Activated CD4-positive, alpha-beta T cell treated with anti-CD3 and anti-CD28 coated beads, Interleukin-2, amount 10 ng/mL, durations not matched to agents 24 days and 14 days (primary cell): ENCODE measurements at places on chromosomes 7 and 10. TPM values are rescaled to one million over a fixed set of nuclear protein-coding genes. Genes with fewer than 3 reads are reported as not detected.

EPDR1 gene
- 0.36 and 0.54 TPM in 2 replicates for total RNA-seq

GCC1 gene
- 14.8 and 15.6 TPM in 2 replicates for total RNA-seq

USP6NL gene
- 0.83 and 0.84 TPM in 2 replicates for total RNA-seq

LIPJ gene
- total RNA-seq = not detected in 2 replicates

STRIP2 gene
- total RNA-seq = 86.6 and 89.6 TPM in 2 replicates

TRIM8 gene
- 85.5 and 85.7 TPM in 2 replicates for total RNA-seq

GSTO1 gene
- 136 and 140 TPM in 2 replicates for total RNA-seq

ANKRD26 gene
- total RNA-seq = 5.3 and 5.8 TPM in 2 replicates

CALCR gene
- total RNA-seq = not detected in 2 replicates

KIN gene
- total RNA-seq = 13.9 and 14.4 TPM in 2 replicates

CYP2C8 gene
- total RNA-seq = 0.12 TPM in 1 of 2 replicates, not detected in the other

WNT16 gene
- total RNA-seq = not detected in 2 replicates

ODAD2 gene
- total RNA-seq = not detected in 2 replicates

LRRD1 gene
- total RNA-seq = not detected in 2 replicates

GOT1 gene
- 37.2 and 38.0 TPM in 2 replicates for total RNA-seq

ZPBP gene
- not detected in 2 replicates for total RNA-seq

CYP26C1 gene
- 0.07 and 0.12 TPM in 2 replicates for total RNA-seq

FFAR4 gene
- total RNA-seq = not detected in 2 replicates

PLAC9 gene
- total RNA-seq = not detected in 2 replicates

SLC25A13 gene
- total RNA-seq = 25.8 and 26.3 TPM in 2 replicates

HOXA5 gene
- total RNA-seq = not detected in 2 replicates

HIP1 gene
- 2.1 and 4.1 TPM in 2 replicates for total RNA-seq

ARMC10 gene
- total RNA-seq = 53.4 and 56.5 TPM in 2 replicates

TCERG1L gene
- not detected in 2 replicates for total RNA-seq

NUTM2D gene
- total RNA-seq = 1.4 and 2.1 TPM in 2 replicates

LRIT1 gene
- total RNA-seq = not detected in 2 replicates

NPSR1 gene
- not detected in 2 replicates for total RNA-seq

OR6B1 gene
- not detected in 2 replicates for total RNA-seq

FBXO24 gene
- total RNA-seq = 0.38 and 0.42 TPM in 2 replicates

ZNF853 gene
- 0.33 and 0.42 TPM in 2 replicates for total RNA-seq
